ENCODE measurements at places on chromosomes 11 and 22.
A peak's percentile ranks its signal among the peaks of the same experiment; 100 is the strongest.

DNA sequence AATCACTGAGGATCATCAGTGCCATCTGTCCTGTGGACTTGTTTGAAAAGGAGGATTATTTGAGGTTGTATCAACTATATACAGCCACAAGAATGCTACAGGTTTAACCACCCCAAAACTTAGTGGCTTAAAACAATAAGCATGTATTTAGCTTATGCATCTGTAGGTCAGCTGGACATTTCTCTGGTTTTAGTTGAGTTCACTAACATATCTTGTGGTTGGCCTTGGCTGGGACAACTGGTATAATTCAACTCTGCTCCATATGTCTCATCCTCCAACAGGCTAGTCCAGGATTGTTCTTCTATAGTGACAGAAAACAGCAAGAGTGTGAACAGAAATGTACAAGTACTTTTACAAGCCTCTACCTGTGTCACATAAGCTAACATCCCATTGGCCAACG is 49.9 kb upstream of the SOX6 start:
- no peak for DNase-seq

GRCh38 chr11:101100601-101101000 is 29.0 kb downstream of the PGR start:
- DNase-seq = no peak

DNA sequence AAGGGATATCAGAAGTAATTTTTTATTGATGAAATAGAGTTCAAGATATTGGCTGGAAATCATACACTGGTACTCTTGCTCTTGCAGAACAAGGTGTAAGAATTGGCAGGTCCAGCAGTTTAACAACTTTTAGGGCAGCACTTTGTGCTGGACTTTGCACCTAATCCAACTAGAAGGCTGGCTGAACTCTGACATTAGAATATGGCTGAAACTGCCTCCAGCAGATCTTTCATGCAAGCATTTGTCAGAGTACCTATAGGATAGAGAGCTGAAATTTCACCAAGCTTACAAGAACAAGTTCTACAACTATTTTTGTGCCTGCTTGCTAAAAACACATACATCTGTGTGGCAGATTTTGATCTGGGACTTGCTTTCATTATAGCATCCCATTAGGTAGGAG is 17.2 kb downstream of the HPS5 start:
- DNase-seq = no peak

DNA sequence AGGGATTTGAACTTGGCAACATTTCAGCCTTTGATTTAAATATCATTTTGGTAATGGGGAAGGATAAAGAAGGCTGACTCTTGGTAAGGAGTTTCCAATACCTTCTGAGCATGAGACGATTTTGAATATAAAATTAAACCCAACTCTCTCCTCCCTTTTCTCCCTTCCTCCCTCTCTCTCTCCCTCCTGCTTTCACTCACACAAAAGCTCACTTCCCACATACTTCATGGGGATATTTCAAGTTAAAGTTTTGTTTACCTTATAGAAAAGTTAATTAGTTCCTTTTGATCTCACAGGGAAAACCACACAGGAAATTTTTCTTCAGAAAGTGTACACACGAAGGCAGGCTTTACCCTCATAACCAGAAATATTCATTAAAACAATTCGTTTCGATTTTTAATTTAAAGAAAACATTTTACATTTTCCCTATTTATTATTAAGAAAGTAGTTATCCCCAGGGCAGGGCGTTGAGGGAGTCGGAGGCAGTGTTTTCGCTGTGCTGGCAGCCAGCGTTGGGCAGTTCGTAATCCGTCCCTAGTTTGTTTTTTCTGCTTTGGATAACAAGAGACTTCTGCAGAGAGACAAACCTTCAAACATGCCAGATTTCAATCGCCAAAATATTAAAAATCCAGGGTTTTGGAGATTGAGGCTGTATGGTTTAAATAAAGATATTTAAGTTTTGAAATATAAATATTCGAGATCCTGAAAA is 25.3 kb upstream of the ALX4 start:
- no peak for DNase-seq

DNA sequence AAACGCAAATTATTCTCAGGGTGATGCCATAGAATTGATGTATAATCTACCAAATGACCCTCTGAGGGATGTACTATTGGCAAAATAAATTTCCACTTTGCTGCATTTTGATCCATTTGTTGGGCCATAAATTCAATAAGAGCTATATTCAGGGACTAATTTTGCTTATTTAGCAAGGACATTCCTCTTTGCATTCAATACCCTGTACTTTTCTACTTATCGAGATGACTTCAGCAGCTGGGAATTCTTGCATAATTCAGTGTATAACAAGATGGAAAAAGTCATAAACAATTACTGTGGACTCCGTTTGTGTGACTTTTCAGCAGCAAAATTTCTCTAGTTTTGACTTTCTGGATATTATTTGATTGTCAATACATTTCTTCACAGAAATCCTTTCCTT is 744.7 kb upstream of the CCDC179 start:
- DNase-seq = no peak

GRCh38 chr11:126440276-126440675 is 84.8 kb downstream of the ST3GAL4 start:
- no peak for DNase-seq

- DNase-seq = peak; percentile 96
Measured at GRCh38 chr11:61967116-61967923, at the start of gene FTH1. TSS of gene FTH1 (minus strand) at chr11:61967634. CDS start at chr11:61967425, 209 bp downstream.

GRCh38 chr11:63609971-63610580 is 4.2 kb downstream of the PLAAT3 start:
- peak; percentile 70 for DNase-seq

- no peak for DNase-seq
Measured at GRCh38 chr22:44972363-44973083, 37.3 kb downstream of the PHF21B start.

GRCh38 chr11:124717786-124718651 is 21.7 kb upstream of the NRGN start:
- peak; percentile 7 for DNase-seq

GRCh38 chr11:128931668-128932067 is 11.0 kb downstream of the TP53AIP1 start:
- DNase-seq = no peak

DNA sequence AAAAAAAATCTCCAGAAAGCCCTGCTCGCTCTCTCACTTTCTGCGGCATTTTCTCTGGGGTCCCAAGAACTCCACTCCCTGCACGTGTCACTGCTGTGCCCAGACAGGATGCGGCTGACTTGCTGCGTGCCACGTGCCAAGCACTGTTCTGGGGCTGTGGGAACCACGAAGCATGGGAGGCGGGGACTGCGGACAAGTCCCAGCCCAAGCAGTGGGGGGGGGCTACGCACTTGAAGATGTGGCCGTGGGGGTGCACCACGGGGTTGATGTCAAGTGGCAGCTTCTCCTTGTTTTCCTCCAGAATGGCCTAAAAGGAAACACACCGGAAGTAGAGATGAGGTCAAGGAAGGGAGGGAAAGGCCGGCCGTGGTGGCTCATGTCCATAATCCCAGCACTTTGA is 10.8 kb downstream of the TTLL12 start:
- no peak for DNase-seq

DNA sequence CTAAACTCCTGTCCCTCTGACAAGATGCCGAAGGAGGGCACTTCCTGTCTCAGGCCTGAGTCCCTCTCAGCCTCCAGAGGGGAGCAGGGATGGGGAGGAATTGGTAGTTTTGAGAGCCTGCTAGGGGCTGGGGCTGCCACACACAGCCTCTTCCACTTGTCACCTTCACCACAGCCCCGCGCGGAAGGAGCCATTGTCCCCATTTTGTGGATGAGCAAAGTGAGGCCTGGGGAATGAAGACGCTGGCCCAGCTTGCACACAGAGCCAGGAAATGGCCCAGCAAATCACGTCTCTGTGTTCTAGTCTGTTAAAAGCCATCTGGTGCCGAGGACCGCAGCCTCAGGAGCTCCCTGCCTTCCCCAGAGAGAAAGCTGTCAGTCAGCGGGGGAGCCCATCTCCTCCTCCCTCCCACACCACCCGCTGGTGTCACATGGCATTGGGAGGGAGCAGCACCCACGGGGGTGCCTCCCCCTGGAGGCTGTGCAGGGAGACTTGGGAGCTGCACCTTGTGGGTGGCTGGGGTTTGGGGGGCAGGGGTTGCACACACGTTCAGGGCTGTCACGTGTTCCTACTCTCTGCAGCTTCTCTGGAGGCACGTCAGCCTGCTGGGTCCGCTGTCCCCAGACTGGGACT is 34.6 kb downstream of the RASD2 start:
- no peak for DNase-seq

GRCh38 chr11:29612423-29612822 is 404.4 kb downstream of the KCNA4 start:
- no peak for DNase-seq

DNA sequence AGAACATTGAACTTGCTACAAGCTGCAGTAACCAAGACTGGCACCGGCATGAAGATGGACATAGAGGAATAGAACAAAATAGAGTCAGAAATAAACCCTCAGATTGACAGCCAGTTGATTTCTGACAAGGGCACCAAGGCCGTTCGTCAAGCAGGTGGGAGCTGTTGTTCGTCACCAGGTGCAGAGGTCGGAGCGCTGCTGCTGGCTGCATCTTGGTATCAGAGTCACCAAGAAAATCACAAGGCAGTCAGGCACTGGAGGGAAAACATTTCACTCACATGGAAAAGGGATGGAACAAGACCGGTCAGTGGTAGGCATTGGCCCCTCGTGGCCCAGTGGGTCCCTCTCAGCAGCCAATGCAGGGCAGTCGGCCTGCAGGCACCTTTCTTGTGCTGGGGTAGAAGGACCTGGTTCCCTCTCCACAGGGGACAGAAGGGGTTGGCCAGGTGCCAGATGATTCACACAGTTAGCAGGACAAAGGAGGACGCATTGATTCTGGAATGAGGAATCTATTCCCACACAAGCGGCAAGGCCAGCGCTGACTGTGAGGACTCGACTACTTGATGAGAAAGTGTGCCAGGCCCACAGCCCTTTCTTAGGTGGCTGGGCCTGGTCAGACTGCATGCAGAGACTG is 115.8 kb upstream of the FGF3 start:
- DNase-seq = peak; percentile 90

GRCh38 chr22:22487869-22488597 is 20.5 kb downstream of the ZNF280B start:
- no peak for DNase-seq

DNA sequence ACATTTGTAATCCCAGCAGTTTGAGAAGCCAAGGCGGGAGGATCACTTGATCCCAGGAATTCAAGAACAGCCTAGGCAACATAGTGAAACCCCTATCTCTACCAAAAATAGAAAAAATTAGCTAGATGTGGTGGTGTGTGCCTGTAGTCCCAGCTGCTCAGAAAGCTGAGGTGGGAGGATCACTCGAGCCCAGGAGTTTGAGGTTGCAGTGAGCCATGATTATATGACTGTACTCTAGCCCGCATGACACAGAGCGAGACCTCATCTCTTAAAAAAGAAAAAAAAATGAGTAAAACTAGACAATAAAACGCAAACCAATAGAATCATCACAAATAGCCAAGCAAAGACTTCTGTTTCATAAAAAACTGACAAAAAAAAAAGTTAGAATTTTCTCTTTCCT is 21.8 kb downstream of the NUCB2 start:
- no peak for DNase-seq

DNA sequence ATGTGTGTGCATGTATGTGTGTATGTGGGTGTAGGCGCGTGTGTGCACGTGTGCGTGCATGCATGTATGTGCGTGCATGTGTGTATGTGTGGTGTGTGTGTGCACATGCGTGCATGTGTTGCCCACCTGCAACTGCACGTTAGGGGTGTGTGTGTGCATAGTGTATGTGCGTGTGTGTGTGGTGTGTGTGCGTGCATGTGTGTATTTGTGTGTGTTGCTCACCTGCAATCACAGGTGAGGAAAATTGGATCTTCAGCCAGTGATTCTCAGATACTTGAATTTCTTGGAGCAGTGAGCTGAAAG is 54.3 kb downstream of the ST14 start:
- no peak for DNase-seq

GRCh38 chr11:44893308-44893822 is 57.3 kb downstream of the TP53I11 start:
- DNase-seq = no peak

GRCh38 chr11:134724779-134725140 is 312.7 kb upstream of the B3GAT1 start:
- no peak for DNase-seq

DNA sequence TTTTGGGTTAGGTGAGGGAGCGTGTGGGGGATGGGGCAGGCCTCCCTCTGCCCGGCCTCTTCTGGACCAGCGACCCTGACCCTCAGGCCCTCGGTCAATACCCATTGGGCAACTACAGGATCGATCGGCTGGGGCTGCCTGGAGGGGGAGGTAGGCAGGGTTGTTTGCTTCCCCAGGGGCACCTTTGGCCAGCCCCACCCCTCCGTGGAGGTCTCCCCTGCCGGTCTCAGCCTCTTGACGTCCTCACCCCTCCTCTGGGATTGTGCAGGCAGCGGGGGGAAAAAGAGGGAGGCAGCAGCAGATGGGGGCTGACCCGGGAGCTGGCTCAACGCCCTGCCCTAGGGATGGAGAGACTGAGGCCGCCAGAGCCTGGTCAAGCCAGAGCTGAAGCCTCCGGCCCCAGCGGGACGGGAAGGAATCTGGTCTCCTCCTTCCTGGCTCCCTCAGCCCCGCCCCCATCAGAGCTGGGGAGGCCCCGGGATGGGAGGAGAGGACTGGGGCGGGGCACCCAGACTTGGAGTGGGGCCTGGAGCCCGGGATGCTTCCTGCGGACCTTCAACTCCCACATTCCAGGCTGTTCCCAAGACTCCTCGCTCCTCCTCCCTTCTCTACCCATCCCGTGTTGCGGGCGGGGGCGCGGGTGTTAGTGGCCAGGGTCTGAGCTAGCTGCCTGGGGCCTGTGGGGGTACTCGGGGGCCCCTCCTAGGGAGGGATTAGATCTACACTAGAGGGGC is 14.4 kb upstream of the CDC42EP1 start:
- peak; percentile 93 for DNase-seq

GRCh38 chr11:2806351-2807024 is 79.1 kb downstream of the CDKN1C start:
- peak; percentile 47 for DNase-seq

DNA sequence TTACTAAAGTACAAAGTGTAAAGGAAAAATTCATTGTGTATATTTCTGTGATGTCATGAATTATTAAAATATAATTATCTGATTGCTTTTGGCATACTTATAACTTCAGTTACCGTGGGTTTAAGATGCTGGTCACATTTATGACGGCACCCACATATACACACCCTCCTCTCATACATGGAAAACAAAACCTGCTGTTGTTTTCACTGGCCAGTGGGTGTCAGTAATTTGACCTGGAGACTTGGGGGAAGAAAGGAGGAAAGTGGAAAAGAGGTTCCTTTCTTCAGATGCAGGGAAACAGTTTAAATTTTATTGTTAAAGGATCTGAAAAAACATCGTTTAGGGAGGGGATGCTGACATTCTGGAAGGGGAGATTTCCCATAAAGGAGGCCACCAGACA is 742 bp upstream of the BBOX1 start:
- no peak for DNase-seq

All from SJSA1 (cell line).